Omental fat pad (tissue), 4 donors: ENCODE measurements at places on chromosomes 7 and 10. TPM values are rescaled to one million over a fixed set of nuclear protein-coding genes. Genes with fewer than 3 reads are reported as not detected.

DNA sequence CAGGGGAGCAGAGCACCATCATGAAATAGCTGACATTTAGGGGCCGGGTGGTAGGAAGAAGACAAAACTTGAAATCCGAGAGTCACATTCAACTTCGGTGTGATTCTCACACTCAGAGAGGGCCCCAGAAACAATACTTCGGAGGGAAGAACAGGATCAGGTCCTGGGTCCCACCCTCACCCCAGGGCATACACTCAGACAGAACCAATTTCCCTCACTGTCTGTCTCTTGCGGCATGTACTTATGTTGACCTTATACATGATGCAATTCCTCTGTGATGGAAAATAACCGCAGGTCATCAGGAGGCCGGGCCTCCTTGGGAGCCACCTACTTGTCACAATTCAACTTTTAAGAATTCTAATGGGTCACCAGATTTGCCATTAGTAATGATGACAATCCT lies 26.3 kb upstream of the HMX3 start:
- no peak for DNase-seq

GRCh38 chr7:84100866-84101265 lies 93.7 kb downstream of the SEMA3A start:
- no peak for DNase-seq

DNA sequence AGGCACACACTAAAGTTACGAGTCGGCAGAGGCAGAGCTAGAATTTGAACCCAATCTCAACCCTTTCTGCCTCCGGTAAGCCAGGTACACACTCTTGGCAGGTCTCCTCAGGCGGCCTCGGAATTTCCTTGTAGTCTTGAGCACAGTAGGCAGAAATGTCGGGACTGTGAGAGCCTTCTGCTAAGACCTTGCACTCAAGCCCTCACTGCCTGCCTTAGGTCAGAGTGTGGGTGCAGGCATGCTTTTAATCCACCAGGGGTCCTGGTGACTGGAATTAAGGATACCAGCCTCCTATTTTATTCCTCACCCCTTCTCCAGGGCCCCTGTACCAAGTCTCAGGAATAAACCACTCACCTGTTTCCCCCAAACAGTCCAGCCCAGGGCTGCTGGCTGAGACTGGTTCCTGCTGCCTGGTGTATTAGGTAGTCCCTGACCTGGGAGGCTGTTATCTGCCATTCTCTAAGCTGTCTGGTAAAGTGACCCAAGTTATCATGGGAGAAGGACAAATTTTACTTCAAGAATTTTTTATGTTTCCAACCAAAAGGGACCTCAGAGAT lies 855 bp downstream of the ATP6V1F start:
- no peak for DNase-seq

DNA sequence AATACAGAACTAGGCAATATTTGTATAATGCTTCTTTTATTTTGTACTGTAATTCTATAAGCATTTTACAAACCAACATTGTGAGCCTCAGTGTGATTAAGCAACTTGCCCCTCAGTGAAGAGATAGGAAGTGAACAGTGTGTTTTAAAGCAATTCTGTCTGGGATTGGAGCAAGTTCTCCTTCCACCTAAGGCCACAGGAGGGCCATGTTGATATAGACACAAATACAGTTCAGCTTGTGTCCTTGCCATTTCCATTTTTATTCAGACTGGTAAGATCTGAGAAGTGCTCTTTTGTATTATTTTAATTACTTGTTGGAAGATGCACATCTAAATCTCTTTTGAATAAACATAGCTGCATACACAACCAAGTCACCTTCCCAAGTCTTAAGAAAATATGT lies 416.3 kb upstream of the COBL start:
- DNase-seq = no peak

DNA sequence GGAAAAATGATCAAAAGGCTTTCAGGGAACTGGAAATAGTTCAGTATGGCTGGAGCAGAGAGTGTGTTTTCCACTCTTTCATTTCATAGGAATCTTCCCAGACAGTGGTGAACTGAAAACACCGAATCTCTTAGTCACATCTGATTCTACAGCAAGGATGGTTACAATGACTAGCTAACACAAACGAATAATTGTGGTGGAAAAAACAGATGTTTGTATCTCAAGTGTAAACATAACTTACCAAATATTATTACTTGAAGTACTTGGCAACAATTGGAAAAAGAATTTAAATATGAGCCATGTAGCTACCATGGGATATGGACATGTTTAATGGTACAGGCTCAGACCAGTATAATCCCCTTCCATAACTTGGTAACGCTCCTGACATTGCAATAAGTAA lies 21.1 kb upstream of the BPGM start:
- DNase-seq = no peak

- no peak for DNase-seq
Observed at GRCh38 chr7:97842006-97842405, 30.2 kb downstream of the ASNS start.

GRCh38 chr10:34049887-34050286 lies 715.4 kb upstream of the NRP1 start:
- DNase-seq = no peak

DNA sequence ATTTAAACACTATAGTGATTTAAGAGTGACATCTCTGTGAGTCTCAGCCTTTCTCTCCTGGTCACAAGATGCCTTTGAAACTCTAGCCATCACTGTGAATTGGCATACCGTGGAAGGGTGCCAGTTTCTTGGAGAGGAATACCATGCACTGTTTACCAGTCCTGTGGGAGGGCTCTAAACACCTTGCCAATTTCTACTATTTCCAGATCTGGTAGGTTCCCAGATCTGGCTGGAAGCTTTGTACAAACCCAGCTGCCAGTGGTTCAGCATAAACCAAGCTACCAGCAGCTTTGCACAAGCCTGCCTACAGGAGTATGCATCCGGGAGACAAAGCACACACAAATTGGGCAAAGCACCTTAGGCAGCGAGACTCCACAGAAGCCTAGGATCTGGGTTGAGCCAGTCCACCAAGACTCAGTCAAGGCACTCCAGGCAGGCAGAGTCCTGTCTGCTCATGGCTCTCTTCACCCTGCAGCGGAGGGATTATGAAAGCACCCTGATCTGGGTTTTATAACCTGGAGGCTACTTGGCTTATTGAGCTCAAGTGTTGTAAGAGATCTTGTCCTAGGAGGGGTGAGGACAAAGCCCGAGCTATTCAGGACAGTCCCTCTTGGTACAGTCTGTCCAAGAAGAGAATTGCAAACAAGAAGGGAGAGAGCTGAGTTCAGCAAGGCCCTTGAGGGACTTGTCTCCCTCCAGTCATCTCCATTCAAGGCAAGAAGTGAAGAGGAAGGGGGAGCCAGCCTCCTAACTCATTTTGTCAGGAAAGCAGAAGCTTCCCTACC lies 23.6 kb downstream of the MCM10 start:
- DNase-seq = no peak

DNA sequence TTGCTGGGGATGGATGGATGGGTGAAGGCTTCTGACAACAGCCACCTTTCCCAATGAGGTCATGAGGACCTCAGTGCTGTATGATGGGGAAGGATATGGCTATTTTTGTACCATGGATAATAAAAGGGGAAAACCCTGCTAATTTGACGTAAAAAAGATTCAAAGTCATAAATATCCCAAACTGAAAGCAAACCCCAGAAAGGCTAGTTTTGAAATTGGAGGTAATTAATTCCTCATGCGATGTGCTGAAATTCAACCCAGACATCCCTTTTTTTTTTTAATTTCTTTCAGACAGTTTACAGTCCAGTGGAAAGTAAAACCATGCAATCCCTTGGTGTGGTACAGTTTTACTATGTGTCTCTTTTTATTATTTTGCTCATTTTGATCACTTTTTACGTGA lies 254.5 kb upstream of the BMPER start:
- no peak for DNase-seq

DNA sequence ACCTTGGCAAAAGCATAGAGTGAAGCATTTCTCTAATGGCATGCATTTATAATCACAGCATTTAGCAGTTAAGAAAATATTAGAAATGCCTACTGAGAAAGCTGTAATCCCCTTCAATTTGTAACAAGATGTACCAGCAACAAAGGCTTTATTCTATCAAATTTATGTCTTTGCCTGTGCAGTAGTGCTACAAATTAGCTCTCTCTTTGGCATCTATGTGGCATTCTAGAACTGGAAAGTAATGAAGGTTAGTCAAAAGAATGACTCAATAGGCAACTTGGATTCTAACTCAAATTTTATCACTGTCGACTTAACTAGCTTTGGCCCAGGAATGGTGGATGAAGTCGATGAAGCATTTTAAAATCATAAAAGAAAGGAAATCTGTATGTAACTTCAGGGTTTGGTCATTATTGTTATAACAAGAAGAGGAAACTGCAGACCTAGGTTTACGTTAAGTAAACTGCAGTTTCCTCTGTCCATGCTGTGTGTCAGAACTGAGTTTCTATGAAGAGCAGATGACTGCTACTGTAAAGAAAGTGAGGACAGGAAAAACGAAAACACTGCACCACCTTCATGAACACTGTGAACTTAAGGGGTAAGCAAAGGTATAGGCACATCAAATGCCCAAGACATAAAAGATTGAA lies 140.0 kb downstream of the RAPGEF5 start:
- no peak for DNase-seq

DNA sequence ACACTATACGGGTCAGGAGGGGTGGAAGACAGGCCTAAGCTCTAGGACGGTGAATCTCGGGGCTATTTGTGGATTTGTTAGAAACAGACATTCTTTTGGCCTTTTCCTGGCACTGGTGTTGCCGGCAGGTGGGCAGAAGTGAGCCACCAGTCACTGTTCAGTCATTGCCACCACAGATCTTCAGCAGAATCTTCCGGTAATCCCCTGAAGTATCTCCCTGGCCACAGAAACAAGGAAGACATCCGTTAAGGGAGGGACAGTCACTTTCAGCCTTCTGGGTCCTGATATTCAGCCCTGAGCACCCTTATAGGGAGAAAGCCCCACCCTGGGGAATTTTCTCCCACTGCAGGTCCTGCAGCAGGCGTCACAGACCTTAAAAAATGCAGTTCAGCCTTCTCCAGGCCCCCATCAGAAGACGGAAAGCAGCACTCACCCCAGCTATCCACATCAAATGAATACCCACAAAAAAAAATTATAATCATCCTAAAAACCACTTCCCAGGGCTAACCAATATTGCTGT lies 23.2 kb downstream of the PLAC9 start:
- DNase-seq = no peak

DNA sequence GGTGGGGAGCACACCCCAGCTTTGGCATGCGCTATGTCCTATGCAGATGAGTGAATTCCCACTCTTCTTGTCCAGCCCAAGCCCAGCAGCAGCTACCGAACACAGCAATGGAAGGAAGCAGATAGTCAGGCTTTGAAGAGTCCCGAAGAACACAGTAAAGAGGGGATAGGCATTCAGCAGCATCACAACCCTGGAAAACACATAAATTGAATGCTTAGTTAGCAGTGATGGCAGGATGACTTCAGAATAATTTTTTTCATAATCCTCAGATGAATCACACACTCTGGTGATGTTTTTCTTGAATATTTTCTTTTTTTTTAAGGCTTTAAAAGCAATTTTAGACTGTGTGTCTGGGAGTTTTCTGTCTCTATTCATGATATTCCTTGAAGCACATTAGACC lies 95.8 kb downstream of the CFAP58 start:
- DNase-seq = no peak

DNA sequence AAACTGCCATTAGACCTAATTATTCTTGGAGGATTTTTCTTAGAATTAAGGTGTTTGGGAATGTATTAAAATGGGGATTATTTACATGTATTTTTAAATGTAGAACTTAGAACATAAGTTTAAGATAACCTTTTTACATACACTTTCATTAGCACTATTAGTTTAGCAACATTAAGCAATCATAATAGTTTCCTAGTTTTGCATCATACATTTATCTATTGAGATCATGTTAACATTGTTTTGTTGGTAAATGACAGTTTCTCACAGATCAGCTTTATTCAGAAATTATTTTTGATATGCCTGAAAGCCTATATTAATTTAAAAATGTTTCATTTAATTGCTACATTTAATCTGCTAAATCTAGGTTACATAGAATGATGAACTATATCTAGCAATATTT lies 189.7 kb upstream of the PPP1R3A start:
- no peak for DNase-seq

GRCh38 chr7:50382455-50382854 lies 67.7 kb downstream of the FIGNL1 start:
- no peak for DNase-seq

DNA sequence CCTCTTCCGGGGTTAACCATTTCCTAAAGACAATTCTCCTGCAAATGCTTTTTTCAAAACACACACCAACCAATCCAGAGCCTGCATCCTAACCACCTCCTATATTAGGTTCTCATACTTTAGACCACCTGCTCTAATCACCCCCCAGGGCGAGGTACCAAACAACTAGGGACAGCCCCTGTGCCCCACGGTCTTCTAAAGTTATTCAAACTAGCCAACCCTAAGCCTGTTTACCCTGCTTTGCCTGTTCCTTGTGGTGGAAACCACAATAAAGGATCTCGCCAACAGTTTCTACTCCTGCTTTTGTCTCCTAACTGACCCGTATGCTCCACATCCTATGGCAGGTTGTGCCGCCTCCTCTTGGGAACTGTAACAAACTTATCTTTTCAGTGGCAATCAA lies 21.1 kb downstream of the SP4 start:
- no peak for DNase-seq

DNA sequence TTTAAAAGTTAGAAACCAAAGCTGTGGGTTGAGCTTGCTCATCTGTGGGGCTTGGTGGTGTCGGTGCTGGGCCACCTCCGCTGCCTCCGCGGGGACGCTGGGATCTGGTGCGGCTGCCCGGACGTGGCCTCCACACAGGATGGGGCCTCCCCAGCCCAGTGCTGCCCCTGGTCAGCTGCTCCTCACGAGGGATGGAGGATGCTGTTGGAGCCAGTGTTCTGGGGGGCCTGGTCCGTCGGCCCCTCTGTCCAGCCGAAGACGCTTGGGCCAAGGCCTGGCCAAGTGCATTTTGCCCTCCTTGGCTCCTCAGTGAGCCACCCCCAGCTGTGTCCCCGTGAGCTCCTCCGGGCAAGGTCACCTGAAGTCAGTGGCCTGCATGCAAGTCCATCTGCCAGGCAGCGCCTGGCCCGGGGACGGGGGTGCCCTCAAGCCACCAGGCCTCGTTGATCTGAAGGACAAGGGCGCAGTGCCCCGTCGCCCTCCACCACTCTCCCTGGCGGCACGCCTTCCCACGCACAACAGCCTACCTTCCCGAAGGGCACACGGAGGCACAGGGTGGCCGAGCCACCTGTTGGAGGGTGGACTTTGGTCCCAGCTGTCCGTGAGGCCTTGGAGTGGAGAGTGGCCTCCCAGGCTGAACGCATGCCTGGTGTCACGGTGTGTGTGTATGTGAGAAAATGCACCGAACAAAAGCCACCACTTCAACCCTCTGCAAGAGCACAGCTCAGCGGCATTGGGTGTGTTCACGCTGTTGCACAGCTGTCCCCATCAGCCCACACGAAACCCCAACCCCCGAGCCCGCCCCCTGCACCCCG lies 27.3 kb downstream of the KNDC1 start:
- DNase-seq = no peak

VWDE gene
- total RNA-seq = 0.12 TPM

C10orf90 gene
- total RNA-seq = 0.75 TPM

SPDYE2B gene
- not detected for total RNA-seq

PRLHR gene
- not detected for total RNA-seq

PRSS37 gene
- not detected for total RNA-seq

CREB5 gene
- total RNA-seq = 87.0 TPM

PDZD7 gene
- total RNA-seq = 3.3 TPM

SAMD9 gene
- total RNA-seq = 8.0 TPM
